ENCODE measurements at places on chromosomes 4 and X. TPM values are rescaled to one million over a fixed set of nuclear protein-coding genes. Genes with fewer than 3 reads are reported as not detected.

DNA sequence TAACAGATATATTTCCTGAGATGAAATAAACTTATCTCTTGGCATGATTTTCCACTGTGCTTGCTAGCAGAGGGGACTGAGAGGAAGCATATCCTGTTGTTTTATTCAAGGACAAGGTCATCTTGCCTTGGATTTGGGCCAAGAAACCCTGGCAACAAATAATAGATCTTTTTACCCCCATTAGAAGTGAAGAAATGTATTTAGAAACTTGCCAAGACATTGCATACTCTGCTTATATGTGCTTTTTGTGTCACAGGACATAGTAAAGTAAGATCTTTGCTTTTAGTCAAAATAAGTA is 170.2 kb downstream of the RAPGEF2 start:
- DNase-seq = no peak

- no peak for DNase-seq
Observed at GRCh38 chr4:55078987-55079386, 46.4 kb downstream of the KDR start.

DNA sequence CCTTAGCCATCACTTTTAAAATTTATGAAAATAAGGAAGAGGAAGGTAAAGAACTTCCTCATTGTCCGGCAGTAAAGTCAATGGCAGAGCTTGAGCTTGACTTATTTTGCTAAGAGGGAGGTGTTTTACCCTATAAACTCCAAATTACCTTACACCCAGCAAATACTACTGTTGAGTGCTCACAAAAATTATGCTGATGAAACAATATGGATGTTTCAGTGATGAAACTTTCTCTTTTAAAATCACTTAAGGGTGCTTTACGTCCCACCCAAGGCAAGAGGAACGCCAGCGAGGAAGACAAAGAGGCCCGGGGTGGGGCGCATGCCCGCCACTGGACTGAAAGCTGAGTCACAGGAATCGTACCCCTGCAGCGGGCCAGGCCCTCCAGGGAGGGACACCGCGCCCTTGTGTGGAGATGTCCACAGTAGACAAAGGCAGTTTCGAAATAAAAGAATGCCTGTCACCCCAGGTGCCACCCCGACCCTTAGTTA is 560 bp upstream of the TMSB4X start:
- peak; percentile 87 for DNase-seq

DNA sequence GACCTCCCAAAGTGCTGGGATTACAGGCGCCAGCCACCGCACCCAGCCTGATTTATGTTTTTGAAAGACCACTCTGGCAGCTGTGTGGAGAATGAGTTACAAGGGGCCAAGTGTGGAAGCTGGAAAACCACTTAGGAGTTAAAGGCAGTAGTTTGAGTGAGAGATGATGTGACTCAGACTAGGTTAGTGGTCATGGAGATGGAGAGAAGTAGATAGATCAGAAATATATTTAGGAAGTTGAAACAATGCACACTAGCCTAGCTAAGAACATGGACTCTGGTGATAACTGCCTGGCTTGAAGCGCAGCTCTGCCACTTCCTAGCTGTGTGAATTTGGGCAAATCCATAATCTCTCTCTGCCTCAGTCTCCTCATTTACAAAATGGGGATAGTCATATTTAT is 11.9 kb upstream of the RBMX start:
- no peak for DNase-seq

GRCh38 chrX:130108647-130109428 is 1.5 kb downstream of the ELF4 start:
- DNase-seq = no peak

DNA sequence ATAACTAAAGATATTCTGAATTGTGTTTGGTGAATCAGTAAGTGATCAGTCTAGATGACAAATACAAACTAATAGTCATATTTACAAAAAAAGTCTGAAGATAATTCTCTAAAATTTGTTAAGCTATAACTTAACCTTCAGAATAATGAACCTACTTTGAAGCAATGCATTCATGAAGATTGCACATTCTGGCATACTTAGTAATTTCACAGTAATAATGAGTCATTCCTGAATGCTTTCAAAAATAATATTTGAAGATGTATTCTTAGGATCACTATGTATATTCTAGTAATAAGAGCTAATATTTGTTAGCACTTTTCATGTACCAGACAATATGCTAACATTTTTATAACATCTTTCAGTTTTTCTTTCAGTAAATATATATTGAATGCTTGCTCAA is 756.7 kb upstream of the SLIT2 start:
- DNase-seq = no peak

The SCML2 gene
- total RNA-seq = 3.4 TPM

The GABRB1 gene
- total RNA-seq = not detected

Measured in osteocyte (in vitro differentiated cells).